ENCODE measurements at places on chromosomes 3 and 15.

DNA sequence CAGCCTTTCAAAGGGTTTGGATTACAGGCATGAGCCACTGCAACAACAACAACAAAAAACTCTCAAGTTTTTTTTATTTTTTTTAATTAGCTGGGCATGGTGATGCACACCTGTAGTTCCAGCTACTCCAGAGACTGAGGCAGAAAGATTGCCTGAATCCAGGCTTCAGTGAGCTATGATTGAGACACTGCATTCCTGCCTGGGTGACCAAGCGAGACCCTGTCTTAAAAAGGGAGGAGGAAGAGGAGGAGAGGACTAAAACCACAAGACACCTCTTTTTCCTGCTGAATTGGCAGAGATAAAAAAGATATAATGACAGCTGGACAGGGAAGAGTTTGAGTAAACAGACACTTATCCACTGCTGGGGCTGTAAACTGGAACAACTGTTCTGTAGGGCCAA lies 22.7 kb upstream of the CHRNB4 start:
- DNase-seq = no peak

DNA sequence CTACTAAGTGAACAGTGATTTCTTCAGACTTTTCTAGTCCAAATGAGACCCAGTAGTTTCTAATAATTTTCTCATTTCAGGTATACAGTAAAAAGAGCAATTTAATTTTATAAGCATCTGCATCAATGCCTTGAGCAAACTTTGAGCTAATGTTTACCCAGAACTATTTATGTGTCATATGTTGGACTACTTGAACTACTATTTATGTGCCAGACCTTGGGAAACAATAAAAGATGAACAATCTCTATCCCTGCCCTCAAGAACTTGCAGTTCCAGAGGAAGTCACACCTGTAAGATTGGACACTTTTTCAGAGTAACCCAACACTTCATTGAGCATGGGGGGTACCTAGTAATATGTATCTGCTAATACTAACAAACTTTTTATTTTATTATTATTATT lies 2.3 kb upstream of the UBE3A start:
- DNase-seq = no peak

- DNase-seq = no peak
Measured at GRCh38 chr3:170178651-170179050, 2.9 kb downstream of the PHC3 start.

- DNase-seq = no peak
Measured at GRCh38 chr15:94421706-94422105, 190.3 kb downstream of the MCTP2 start.

GRCh38 chr3:172541945-172542488 lies 18.8 kb upstream of the TNFSF10 start:
- DNase-seq = no peak

DNA sequence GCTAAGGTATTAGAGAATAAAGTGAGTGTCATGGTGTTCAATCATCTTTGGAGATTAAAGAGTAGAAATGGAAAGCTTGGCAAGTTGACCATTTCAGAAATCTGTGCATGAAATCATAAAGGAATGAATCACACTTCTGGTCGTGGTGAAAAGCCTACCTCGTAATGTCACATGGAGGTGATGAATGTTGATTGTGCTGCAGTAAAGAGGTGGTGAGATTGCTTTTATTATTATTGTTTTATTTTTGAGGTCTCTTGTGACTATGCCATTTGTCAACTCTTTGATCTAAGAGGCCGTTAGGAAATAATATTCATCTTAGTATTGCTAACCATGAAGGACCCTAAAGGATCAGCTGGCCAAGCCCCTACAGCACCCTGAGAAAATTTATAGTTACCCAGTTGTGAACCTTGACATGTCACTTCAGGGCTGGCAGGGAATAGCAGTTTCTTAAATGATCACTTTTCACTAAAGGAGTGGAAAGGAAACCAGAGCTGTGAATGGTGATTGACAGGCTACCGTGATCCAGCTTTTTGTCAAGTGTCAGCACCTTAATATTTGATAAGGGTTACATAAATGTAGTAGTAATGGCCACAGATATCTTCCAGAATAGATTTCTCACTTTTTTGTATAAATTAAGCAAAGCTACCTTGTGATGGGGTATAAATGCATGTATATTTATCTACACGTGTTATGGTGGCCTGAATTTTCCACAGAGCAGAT lies 203.9 kb downstream of the PTPRG start:
- no peak for DNase-seq

DNA sequence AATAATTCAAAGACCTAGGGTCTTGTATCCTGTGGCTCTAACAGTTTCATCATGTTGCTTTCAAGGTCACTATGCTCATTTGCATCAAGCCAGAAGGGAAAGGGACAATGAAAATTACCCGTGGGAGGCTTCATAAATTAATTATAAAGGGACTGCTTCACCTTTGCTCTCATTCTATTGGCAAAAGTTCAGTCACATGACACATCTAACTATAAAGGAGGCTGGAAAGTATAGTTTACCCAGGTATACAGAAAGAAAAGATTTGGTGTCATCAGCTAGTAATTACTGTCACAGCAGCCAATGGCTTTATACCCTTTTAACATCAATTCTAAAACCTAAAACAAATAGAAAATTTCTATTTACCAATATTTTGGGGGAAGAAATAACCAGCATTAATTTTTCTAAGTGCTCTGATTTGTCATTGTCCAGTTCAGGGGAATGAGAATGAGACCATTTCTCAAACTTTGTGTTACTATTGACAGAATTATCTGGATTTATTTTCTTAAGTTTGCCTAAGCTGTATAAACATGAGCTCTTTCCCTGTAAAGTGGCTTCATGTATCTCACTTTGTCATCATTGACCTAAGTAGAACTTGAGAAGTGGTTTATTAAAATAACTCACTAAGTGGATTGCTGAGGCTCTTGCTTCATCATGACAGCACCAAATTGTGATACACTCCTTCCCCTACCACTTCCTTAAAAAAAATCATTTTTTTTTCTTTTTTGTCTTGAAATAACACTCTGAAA lies 257.7 kb upstream of the PEX5L start:
- DNase-seq = no peak

Measured in NCI-H1436 treated with DMSO at 0.1 percent for 48 hours (cell line).